ENCODE measurements at places on chromosomes 5 and 9. TPM values are rescaled to one million over a fixed set of nuclear protein-coding genes. Genes with fewer than 3 reads are reported as not detected.

Gene IL3
- not detected for polyA plus RNA-seq

Gene ZDHHC21
- polyA plus RNA-seq = 22.2 TPM

Gene CENPH
- polyA plus RNA-seq = 20.7 TPM

Gene SLIT3
- 46.4 TPM for polyA plus RNA-seq

Gene FAM153A
- 1.3 TPM for polyA plus RNA-seq

Gene PALM2AKAP2
- 10.8 TPM for polyA plus RNA-seq

Gene PCDHGA5
- polyA plus RNA-seq = 2.8 TPM

Gene ERGIC1
- polyA plus RNA-seq = 110 TPM

Gene APC
- polyA plus RNA-seq = 27.6 TPM

GRCh38 chr5:9170026-9170425 lies 375.8 kb downstream of the SEMA5A start:
- DNase-seq = no peak

- DNase-seq = no peak
These were observed 138.6 kb downstream of the ERCC6L2 start for GRCh38 chr9:96014078-96014477.

DNA sequence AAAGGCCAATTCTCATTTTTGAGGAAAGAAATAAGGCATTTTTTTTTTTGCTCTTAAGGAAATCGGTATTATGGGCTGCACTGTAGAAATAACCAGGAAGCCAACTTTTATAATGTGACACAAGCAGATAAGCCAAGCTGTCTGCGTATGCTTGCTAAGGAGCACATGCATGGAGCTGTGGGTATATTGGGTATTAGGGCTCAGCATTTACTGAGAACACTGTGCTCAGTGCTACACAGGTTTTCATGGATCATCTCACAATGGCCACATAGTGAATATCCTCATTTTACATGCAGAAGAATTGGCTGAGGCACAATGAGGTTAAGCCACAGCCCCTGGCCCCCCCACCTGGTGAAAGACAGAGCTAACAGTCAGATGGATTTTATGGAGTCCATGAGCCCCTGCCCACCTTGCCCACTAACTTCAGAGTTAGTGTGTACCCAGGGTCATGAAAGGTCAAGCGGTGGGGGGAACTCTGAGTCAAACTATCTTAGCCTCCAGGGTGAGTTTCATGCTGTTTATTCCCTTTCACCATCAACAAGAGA lies 204.8 kb downstream of the SPATA31A6 start:
- DNase-seq = no peak

DNA sequence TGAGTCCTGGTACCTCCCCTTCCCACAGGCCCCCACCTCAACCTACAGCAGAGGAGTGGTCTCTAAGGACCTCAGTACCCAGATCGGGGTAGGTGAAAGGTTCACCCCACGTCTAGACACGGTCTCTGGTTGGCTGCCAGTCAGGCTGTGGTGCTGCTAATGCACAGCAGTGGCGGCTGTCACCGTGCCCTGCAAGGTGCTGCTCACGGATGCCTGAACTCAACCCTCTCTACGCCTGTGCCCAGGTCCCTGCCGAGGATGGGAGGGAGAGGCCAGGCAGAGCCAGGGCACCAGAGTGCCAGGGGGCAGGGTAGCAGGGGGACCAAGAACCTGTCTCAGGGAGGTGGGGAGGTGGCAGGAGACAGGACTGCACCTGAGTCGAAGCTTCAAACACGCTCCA lies 14.3 kb downstream of the IER5L start:
- no peak for DNase-seq

GRCh38 chr9:32703635-32704034 lies 68.2 kb upstream of the TAF1L start:
- no peak for DNase-seq

GRCh38 chr5:142626099-142626498 lies 59.8 kb downstream of the FGF1 start:
- no peak for DNase-seq

GRCh38 chr5:111742177-111742994 lies 14.6 kb downstream of the NREP start:
- DNase-seq = no peak

DNA sequence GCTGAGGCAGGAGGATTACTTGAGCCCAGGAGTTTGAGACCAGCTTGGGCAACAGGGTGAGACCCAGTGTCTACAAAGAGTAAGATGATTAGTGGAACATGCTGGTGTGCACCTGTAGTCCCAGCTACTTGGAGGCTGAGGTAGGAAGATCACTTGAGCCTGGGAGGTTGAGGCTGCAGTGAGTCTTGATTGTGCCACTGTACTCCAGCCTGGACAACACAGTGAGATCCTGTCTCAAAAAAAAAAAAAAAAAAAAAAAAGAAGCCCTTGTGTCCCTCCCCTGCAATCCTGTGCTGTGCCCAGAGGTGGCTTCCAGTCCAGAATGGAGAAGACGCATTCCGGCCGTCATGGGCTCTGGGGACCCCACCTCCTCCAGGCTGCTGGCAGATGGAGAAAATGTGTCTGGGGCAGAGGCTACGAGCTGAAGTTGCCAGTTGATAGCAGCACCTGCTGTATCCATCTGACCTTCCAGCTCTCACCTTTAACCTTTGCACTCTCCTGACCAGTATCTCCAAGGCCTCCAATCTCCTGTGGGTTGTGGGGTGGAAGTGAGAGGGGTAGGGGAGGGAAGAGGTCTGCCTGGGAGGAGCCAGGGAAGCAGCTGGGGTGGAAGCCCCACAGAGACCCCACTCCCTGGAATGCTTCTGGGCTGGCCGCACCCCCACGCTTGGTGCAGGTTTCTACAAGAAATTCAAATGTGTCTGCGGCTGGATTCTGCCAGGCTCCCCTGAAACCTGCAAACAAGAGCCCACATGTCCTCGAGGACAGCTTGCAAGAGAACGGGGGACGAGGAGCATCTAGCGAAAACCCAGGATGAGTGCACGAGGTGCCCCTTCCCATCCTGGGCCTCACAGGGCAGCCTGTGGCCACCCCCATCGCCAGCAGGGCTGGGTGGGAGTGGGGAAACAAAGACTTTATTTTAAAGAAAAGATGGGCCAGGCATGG lies 148.3 kb upstream of the IER5L start:
- DNase-seq = no peak

DNA sequence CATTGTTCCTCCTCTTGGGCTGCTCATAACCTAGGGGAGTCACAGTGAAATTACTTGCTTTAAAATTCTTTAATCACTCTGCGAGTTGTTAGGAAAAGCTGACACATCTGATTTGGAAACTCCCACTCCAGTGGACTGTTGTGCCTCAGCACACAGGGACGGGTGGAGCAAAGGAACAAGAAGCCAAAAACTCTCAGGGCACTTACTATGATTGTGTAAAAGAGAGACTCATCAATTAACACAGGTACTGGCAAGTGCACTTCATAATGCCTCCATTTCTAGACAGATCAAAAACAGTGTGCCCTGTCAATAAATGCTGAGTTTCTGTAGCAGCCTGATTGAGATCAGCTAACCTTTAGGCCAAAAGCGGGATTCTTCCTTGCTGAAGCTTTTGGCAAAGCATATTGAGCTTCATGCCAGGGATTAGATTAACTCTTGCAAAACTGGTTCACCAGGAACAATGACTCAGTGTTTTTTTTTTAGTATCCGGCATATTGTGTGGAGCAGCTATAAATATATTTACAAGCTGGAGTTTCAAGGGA lies 55.9 kb downstream of the TMC1 start:
- DNase-seq = no peak

DNA sequence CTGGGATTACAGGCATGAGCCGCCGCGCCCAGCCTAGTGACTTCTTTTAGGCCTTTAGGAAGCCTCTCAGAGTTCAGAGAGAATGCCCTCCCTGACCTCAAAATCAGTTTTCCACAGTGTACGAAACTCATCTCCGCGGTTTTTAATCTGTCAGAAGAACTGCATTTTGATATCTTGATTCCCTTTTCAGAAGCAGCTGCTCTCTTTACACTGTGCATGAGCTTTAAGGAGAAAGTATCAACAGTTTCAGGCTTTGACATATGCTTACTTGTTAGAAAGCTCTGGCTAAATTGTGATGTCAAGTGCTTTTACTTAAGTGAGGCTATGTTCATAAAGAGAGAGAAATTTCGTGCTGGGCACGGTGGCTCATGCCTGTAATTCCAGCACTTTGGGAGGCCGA lies 74.6 kb downstream of the USP20 start:
- DNase-seq = no peak

DNA sequence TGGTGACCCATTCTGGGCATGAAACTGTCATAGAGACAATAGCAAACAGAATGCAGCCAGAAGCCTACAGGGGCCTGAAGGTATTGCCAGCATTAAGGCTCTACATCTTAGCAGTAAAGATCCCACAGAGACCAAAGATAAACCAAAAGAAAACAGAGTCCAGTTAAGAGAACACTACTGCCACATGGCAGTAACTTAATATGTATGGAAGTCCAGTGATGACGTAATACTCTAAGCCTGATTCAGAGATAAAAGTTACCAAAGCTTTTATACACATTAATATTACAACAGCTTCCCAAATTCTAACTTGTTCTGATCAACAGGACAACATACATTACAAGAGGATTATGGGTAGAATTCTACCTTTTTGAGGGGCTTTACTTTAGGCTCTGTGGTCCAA lies 371.5 kb downstream of the PRELID2 start:
- no peak for DNase-seq

DNA sequence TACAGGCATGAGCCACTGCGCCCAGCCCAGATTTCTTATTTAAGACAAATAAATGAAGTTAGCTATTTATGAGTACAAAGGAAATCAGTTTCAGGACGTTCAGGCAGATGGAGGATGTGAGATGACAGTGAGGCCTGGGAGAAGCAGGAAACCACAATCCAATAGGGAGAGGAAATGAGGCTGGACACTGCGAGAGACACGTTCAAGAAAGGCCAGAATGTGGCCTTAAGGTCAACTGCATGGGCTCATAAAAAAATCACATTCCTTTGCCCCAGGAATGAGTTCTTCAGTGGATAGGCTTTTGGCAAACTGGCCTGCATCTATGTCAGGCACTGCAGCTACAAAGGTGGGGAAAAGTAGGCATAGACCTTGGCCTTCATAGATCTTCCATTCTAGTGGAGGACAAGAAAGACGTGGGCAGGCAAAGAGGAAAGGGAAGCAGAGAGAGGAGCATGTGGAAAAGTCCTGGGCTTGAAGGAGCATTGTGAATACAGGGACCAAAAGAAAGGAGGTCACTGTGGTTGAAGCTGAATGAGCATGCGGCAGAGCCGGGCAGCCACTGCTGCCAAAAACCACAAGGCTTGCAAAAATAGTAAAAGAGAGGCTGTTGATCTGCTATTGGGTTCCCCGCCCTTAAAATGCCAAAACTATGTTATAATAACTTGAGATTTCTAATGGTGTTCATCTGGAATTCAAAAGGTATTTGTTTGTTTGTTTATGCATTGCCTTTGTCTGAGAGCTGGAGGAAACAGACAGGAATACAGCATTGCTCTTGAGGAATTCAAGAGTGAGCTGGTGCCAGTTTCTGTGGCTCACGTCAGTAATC lies 133.0 kb downstream of the GNA14 start:
- DNase-seq = no peak

DNA sequence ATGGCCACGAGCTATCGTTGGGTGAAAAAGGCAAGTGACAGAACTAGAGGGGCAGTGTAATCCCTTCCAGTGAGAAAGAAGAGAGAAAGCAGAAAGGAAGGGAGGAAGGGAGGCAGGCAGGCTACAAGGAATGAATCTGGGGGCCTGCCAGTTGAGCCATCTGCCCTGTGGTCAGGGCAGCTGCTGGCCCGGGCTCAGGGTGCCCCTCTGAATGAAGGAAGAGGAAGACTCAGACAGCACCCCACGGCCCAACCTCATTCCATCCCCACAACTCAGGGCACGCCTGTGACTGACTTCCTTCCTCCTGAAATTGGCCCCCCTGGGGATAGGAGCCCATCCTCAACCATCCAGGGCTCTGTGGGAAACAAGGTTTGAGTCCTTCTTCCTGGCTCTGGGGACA lies 20.3 kb upstream of the FLT4 start:
- DNase-seq = no peak

DNA sequence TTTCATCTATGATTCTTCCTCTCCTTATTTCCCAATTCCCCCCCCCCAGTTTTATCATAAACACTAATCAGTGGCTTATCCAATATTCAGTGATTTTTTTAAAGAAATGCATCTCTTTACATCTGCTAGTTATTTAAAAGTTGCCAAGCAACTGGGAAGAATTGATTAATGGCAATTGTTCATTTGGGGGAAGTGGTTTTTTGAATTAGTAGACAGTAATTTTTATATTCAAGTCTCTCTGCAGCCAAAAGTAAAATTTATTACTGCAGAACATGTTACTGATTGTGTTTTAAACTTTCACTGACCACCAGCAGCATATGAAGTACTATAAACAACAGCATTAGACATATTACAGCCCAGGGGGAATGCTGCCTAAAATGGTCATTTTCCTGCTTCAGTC lies 308.8 kb upstream of the NREP start:
- DNase-seq = peak; percentile 42

GRCh38 chr5:102742215-102742614 lies 12.9 kb upstream of the PAM start:
- DNase-seq = no peak
